CD4-positive, alpha-beta T cell (primary cell): ENCODE measurements at places on chromosomes 16 and 17. TPM values are rescaled to one million over a fixed set of nuclear protein-coding genes. Genes with fewer than 3 reads are reported as not detected.

DNA sequence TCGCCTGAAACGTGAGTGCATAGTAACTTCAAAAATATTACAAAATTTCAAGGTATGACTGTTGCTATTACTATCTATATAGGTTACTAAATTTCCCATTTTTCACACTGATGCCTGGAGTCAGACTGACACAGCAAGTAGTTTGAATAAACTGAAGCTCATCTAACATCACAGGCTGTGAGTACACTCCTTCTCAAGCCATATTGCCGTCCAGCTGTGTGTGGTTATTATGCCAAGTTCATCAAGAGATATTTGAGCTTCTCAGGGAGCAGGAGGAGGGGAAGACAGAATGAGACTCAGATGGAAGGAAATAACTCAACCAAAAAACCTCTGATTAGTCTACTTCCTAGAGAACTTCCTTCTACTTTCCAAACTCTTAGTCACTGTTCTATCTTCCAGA is 473.9 kb downstream of the TOX3 start:
- no peaks in the 10 kb centered on the region for H3K4me1 ChIP-seq
- DNase-seq: no peak
- no peaks in the 10 kb centered on the region for H3K27me3 ChIP-seq

The KRTAP4-4 gene
- not detected for total RNA-seq

The ATP2A1 gene
- total RNA-seq: 0.56 TPM

The SMTNL2 gene
- not detected for total RNA-seq

- no peak overlapping the region for H3K27ac ChIP-seq
- H3K4me1 ChIP-seq: peaks cover 41% of the 10 kb centered on the region
- H3K27me3 ChIP-seq: no peaks in the 10 kb centered on the region
- peaks cover 11% of the 10 kb centered on the region for H3K36me3 ChIP-seq
- no peak overlapping the region for H3K4me3 ChIP-seq
These were observed 144.7 kb upstream of the CHMP6 start for GRCh38 chr17:80846932-80847331.
